NAMALWA (cell line): ENCODE measurements at places on chromosomes 6 and 20.

DNA sequence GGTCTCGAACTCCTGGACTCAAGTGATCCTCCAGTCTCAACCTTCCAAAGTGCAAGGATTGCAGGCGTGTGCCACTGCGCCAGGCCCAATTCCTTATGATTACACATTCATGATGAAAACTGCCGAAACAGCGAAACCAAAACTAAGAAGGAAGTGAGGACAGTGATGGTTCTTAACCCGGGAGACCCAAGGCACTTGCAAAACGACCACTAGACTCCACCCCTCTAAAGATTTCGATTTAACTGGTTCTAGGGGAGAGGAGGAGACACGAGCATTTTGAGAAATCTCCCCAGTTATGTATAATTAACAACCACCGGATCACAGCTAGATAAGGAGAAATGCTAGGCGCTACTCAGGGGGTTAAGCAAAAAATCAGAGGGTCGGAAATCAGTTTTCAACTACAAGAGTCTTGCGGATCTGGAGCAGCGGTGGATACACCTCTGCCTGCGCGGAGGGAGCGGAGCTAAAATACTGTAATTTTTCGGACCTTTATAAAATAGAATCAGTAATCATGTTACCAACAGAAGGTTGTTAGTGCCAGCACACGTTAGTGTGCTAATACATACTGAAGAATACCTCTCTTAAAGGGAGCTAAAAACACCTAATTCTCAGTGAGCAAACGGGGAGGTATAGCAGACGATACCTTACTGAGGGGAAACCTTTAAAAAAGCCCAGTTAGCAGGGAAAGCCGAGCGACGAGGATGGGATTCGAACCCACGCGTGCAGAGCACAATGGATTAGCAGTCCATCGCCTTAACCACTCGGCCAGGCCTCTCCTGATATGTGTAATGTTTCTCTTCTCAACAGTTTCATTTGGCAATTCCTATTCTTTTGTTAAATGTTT is 60.0 kb upstream of the BTN3A2 start:
- DNase-seq: peak; percentile 89

GRCh38 chr6:44652547-44652946 is 265.0 kb downstream of the CDC5L start:
- no peak for DNase-seq

GRCh38 chr20:22584922-22585785 is 782 bp upstream of the FOXA2 start:
- no peak for DNase-seq

DNA sequence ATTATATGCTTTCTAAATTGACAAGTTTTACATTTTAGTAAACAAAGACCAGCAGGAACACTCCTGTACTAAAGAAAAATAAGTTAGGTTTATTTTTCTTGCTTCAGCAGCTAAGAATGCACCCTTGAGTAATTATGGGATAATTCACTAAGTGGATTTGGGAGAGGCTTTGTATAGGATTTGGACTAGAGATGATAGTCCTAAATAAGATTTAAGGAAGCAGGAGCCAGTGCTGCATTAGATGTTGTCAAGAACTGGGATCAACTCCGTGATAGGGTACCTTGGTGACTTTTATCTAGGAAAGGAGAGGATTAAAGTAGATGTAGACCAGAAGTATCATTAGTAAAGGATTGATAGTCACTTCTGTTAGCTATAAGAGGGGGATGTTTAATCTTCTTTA is 4.1 kb upstream of the C6orf141 start:
- DNase-seq: no peak

DNA sequence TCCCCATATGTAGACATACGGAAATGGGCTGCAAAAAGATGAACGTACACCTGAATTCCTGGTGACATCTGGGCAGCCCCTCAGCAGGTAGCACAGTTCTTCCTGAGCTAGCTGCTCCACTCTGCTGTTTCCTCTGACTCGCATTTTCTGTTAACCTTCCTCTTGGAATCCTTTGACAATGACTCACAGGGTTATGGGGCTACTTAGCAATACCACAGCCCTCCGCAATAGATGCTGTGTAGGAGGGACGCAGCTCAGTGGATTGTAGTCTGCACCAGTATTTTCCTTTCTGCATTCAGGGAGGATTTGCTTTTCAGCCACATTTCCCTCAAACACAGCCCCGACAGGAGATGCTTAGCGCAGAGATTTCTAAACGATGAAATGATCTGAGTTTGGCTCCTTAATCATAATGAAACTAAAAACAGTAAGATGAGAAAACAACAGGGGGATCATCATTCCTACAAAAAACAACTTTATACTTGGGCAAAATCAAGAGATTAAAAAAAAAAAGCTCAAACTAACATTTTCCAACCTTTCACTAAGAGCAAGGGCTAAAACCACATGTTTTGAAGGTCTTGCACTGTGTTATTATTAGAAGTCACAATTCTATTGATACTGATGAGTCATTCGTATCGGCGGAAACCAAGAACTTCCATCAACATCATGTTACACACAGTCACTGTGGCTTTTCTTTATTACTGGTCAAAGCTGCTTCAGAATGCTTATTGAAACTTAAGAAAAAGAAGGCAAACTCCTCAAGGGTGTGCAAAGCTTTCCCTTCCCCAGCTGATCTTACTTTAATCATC is 12.2 kb downstream of the BACH2 start:
- no peak for DNase-seq

DNA sequence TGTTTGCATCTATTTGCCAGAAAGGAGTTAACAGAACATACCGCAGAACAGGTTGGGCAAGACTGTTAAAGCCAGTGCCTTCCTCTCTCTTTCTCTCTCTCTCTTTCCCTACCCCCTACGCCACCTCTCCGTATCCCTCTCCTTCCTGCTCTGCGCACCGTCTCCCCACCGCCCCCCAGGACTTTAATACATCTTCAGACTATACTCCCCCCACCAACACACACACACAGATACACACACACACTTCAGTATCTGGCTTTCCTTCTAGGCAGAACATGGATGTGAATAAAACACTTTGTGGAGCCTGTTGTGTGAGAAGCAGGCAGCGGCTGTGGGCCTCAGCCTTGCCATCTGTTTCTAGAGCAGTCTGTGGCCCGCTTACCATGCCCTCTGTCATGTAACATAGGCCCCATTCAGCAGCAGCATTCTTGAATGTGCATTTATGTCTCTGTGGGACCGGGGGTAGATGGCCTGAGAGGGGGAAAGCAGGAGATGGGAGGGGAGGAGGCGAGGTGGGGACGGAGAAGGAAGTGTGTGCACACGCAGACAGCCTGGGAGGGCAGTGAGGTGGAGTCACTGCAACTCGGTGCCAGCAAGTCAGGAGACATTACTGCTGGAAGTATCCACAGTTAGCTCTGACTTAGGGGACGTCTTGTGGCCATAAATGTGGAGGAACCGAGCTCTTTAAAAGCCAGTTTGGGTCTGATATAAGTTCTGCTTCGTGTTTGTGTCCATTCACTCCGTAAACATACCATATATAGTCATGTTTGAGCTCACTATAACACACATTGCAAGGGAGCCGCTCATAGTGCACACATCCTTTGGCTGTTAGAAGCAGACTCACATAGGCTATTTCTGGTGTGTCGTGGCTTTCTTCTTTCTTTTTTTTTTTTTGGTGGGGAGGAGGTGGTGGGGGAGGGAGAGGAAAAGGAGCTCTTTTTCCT is 38.4 kb downstream of the RREB1 start:
- DNase-seq: peak; percentile 47

GRCh38 chr20:38880952-38881735 is 45.1 kb upstream of the FAM83D start:
- peak; percentile 64 for DNase-seq

DNA sequence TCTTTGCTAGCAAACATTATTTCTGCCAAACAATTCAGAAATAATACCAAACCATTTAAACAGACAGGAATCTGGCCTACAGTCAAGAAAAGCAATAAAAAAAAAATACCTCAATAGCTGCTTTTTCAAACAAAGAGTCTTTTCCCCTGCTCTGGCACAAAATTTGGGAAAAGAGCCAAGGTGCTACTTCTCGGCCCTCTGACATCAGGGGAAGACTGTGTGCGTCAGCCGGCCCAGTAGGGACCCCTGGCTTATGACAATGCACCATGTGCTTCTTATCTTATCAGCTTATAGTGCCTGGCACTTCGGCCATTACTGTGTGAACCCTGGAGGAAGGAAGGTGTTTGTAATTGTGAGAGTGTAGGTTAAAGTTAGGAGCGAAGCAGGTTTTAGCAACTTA is 89.4 kb downstream of the PDE10A start:
- DNase-seq: no peak

GRCh38 chr6:89927264-89927663 is 33.0 kb downstream of the GJA10 start:
- DNase-seq: no peak

GRCh38 chr20:52131048-52131643 is 60.4 kb downstream of the ZFP64 start:
- no peak for DNase-seq

DNA sequence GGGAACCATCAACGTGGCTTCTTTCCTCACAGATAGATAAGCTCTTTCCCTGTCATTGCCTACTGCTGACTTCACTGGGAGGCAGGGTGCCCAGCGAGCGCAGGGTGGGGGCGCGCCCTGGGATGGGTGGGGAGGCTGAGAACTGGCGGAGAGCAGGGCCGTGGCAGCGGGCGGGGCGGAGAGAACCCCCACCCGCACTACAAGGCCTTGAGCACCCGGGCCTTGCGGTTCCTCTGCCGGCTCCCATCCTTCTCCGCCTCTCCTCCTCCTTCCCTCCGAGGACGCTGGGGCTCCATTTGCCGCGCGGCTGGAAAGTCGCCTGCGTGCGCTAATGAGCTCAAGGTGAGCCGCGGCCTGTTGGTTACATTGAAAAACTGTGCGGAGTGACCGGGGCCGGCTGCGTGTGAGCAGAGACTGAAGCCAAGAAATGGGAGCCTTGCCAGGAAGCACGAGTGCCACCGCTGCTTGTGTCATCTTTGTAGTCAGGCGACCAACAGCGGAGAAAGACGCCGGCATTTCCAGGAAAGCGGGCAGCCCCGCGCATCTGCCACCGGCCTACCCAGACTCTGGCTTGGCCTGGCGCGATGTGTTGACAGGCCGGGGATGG is 963.5 kb upstream of the SLC35B3 start:
- no peak for DNase-seq

DNA sequence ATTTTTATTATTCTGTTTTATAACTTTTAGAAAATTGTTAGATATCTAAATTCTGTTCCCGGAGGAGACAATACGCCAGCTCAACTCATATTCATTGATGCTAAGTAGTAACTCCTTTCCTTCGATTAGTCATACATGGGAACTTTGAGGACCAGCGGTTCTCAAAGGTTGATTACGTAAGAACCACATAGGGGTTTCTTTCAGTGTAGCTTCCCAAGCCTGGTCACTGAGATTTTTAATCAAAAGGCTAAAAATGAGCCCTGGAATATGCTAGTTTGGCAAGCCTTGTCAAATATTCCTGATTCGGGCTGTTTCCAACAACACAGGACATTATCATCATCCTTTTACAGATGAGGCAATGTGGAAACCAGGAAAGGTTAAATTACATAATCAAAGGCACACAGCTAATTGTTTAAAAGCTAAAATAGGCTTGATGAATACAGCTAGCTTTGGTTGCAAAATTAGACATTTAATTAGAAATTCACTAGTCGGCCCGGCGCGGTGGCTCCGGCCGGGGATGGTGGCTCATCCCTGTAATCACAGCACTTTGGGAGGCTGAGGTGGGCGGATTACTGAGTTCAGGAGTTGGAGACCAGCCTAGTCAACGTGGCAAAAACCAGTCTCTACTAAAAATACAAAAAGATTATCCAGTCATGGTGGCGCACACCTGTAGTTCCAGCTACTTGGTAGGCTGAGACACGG is 14.6 kb upstream of the MEI4 start:
- DNase-seq: no peak

DNA sequence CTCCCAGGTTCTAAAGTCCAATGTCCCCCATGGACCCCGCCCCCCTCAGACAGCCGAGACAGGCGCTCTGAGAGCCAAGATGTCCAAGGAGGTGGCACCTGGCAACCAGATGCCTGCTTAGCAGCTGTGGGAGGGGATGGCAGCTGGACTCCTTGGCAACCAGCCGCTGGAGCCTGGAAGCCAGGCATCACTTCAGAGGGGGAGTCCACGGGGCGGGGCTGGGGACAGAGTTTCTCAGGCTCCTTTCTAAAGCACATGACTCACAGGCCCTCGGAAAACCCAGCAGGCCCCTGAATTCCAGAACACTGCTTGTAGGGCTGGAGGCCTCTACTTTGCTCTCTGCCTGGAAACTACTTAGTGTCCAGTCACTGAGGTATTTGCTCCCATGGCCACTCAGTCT is 51.5 kb downstream of the PREX1 start:
- no peak for DNase-seq

- peak; percentile 35 for DNase-seq
Measured at GRCh38 chr6:122790423-122791309, 1.6 kb downstream of the SMPDL3A start.

GRCh38 chr6:42727087-42727611 is 4.8 kb upstream of the PRPH2 start:
- no peak for DNase-seq

DNA sequence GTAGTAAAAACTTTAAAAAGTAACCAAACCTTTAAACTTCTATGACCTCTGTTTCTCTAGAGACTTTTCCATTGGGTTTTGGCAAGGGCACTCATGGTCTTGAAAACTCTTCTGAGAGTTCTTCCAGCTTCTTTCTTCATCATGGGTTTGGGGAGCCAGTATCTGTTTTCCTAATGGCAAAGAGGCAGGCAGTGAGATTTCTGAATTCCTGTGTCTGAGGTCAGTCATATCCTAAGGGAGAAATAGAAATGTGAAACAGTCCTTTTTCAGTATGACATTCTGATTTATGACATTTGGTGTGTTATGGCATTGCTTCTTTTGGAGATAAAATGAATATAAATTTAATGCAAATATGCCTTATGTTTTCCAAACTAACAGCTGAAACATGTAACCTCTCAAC is 518.5 kb upstream of the MARCKS start:
- no peak for DNase-seq

GRCh38 chr6:144469144-144469575 is 184.0 kb downstream of the UTRN start:
- DNase-seq: no peak

DNA sequence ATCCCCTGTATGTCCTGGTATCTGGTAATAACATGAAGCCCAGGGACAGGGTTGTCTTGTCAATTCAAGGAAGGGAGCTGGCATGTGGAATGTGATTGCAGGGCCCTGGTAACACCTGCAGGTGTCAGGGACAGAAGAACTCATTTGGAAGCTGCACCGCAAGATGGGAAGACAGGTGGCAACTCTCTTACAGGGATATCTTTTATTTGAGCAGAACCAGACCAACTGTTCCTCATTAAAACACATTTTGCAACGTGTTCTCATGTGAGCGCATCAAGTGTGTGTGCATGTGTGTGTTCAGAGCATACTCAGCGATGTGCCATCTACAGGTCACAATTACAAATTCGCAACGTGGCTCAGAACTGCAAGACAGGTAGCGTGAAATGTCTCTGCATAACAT is 370.9 kb upstream of the SOX4 start:
- DNase-seq: no peak
